ENCODE measurements at places on chromosomes 6 and 20.

DNA sequence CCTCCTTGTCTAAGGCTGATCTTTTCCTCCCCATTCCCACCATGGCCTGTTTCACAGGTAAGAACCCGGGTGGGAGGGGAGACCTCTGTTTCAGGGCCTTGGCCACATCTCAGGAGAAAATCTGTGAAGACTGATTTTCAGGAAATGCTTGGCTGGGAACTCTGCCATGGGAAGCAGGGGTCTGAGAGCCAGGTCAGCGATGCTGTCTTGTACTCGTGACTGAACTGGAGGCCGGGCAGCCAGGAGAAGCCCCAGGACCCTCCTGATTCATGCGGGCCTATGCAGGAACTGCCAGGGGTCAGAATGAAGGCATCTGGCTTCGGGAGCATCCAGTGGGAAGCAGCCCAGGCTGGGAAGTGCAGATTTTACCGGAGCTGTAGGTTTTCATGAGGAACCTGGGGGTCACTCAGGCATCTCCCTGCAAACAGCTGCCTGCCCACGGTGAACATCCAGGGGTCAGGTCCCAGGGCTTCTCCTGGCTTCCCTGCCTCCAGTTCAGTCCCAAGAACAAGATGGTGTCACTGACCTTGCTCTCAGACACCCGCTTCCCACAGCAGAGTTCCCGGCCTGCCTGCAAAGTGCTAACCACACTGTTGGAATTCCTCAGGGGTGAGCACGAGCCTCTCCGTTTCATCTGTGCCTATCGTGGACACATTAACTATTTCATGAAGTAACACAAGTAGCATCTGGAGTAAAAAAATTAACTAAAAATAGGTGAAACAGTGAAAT is 90.2 kb upstream of the SULF2 start:
- no peak for DNase-seq

DNA sequence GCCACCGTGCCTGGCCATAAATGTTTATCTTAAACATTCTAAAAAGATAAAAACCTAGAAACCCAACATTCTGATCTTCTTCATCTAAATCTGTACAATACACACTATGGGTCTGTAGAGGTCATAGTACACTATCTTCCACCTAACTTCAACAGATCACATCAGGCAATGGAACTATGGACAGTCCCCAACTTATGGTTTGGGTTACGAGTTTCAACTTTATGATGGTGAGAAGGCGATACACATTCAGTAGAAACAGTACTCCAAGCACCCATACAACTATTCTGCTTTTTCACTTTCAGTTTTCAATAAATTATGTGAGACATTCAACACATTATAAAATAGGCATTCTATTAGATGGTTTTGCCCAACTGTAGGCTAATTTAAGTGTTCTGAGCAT is 23.1 kb downstream of the FKBP5 start:
- no peak for DNase-seq

GRCh38 chr6:161586887-161587286 is 313.0 kb upstream of the AGPAT4 start:
- DNase-seq, result no peak

DNA sequence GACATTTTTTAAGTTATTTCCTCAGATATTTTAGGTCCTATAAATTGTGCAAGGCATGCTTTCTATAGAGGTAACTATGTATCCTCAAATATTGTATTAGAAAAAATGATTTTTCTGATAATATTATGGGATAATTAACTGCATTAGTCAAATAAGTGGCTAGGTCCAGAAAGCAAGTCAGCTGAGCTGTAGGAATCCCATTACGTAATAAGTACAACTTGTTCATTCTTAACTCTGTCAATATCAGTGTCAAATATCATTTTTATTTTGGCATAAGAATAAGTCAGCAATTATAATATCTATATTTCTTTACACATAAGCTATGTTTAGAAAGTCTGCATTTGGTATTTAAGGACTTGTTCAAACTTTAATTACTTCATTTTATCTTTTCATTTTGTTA is 830.9 kb upstream of the GJE1 start:
- DNase-seq, result no peak

- DNase-seq, result peak; percentile 44
These were observed 58.1 kb downstream of the NOL4L start for GRCh38 chr20:32527052-32527446.

GRCh38 chr6:118810420-118811027 is 83.4 kb upstream of the ASF1A start:
- DNase-seq, result peak; percentile 63

DNA sequence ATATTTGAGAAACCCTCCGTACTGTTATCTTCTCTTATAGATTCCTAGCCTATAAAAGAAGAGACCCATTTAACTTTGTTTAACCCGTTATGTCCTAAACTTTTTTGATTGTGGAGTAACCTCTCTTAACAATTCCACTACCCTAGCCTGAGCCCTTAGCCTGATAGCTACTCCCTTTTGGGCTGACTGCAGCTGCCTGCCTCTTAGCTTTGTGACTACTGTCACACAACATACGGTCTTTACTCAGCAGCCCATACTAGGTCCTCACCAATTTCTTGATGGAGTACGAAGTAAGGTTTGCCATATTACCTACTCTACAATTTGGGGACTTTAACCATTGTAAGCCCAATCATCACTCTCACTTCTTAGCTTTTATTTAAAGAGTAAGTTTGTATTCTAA is 72.7 kb downstream of the QRSL1 start:
- DNase-seq, result no peak

- no peak for DNase-seq
These were observed 54.6 kb upstream of the MYO6 start for GRCh38 chr6:75694406-75694805.

- no peak for DNase-seq
These were observed 567.4 kb downstream of the COL12A1 start for GRCh38 chr6:74638412-74638811.

GRCh38 chr20:37693242-37693634 is 592 bp upstream of the CTNNBL1 start:
- DNase-seq, result no peak

DNA sequence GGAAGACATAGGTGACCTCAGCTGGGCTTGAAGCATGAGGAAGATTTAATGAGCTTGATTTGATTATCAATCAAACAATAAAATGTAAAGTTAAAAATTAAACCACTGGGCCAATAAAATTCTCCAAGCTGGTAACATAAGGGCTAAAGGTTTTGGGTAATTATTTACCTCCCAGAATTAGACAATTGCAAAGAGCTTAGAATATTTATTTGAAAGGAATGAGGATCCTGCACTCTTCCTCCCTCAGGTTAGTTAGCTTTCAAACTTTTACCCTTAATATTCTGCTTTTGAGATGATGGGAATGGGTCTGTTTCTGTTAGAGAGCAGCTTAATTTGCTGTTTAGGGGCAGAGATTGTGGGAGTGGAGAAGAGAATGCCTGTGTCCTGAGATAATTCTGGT is at the start of gene SLC17A4:
SLC17A4 (plus strand) TSS at position 208 of the 400 bp plus-strand sequence. CDS start 7,221 bp downstream, outside the sequence.
- DNase-seq, result no peak

DNA sequence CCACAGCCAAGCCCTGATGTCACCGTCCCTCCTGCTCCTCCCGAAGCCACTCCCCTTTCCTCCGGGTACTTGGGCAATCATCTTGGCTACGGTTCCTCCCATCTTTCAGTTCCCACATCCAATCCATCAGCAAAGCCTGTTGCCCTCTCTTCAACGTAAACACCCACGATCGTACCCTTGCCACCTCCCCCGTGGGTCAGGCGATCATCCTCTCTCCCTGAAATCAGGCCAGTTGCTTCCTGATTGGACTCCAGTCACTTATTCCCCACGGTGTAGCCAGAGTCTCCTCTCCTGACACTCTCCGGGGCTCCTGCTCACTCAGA is 44.5 kb downstream of the SULF2 start:
- no peak for DNase-seq
